M059J (cell line): ENCODE measurements at places on chromosomes 3 and 15. TPM values are rescaled to one million over a fixed set of nuclear protein-coding genes. Genes with fewer than 3 reads are reported as not detected.

The CHRM5 gene
- total RNA-seq = not detected in 2 replicates

The AQP9 gene
- total RNA-seq = not detected in 2 replicates

The TLR9 gene
- not detected in 2 replicates for total RNA-seq

The ATP13A5 gene
- total RNA-seq = not detected in 2 replicates

The NUDT16 gene
- total RNA-seq = 7.3 and 12.3 TPM in 2 replicates

The PAK6 gene
- total RNA-seq = 9.8 and 13.0 TPM in 2 replicates

The CCK gene
- total RNA-seq = not detected in 2 replicates

The BTD gene
- 24.2 and 34.6 TPM in 2 replicates for total RNA-seq

The RAD51 gene
- total RNA-seq = 7.7 and 10.5 TPM in 2 replicates

DNA sequence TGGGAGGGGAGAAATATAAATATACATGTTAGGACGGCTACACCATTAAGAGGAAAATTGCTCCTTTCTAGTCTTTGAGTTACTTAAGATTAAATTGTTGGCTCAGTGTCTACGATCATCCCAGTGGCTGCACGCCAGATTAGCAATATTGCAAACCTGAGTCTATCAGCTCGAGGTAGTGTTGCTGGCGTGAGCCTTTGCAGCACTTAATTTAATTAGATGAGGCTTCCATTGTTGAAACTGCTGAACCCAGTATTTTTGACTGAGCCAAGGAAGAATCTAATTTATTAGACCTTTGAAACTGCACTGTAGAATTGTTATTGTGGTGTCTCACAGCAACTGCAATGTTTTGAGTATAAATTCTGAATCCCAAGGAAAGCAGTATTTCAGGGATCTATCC is 782.4 kb upstream of the ROBO1 start:
- no peak for DNase-seq

GRCh38 chr15:77030048-77030927 is 35.4 kb downstream of the PSTPIP1 start:
- no peak for DNase-seq

GRCh38 chr15:40250304-40250656 is 11.4 kb downstream of the PAK6 start:
- DNase-seq = no peak

DNA sequence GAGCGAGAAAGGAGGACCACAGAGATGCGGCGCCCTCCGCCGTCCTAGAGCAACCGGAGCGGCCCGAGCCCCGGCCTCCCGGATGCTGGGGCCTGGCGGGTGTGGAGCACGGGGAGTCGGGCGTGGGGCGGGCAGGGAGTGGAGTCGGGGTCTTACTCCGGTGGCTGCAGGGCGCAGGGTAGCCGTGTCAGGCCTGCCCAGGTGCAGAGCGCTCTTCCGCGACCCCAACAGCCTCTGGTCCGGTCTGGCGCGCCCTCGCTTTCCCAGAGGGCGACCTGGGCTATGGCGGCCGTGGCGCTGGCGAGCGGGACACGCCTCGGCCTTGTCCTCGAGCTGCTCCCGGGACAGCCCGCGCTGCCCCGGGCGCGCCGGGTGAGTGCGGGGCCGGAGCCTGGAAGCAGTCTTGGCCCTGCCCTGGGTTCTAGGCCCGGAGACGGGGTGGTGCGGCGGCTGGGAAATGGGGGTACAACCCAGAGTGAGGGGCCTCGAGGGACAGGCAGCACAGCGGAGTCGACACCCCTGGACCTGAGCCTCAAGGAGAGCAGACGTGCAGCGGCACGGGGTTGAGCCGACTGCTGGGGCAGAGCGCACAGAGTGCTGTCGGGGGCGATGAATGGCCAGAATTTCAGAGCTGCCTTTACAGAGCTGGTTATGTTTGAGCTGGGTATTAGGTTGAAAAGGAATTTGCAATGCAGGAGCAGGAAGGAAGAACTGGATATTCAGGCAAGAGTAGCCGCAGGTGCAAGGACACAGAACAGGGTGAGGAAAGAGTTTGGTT is at the start of gene ZNF662:
ZNF662 (plus strand) TSS at position 73 of the 778 bp plus-strand sequence. CDS start 1,973 bp downstream, outside the sequence.
- peak; percentile 8 for DNase-seq

- no peak for DNase-seq
Observed at GRCh38 chr3:3707858-3708768, 91.1 kb upstream of the LRRN1 start.

GRCh38 chr3:33377931-33378330 is 62.3 kb downstream of the UBP1 start:
- peak; percentile 79 for DNase-seq

GRCh38 chr15:77706482-77707244 is 74.0 kb upstream of the LINGO1 start:
- no peak for DNase-seq

- DNase-seq = peak; percentile 97
Observed at GRCh38 chr15:41930221-41930866, 36.5 kb upstream of the SPTBN5 start.

GRCh38 chr3:127417709-127418559 is 130.1 kb upstream of the PRR20G start:
- no peak for DNase-seq

- DNase-seq = no peak
Observed at GRCh38 chr3:132033471-132033870, 1.3 kb downstream of the CPNE4 start.

GRCh38 chr15:66657185-66658020 is 44.6 kb upstream of the SMAD6 start:
- DNase-seq = no peak

DNA sequence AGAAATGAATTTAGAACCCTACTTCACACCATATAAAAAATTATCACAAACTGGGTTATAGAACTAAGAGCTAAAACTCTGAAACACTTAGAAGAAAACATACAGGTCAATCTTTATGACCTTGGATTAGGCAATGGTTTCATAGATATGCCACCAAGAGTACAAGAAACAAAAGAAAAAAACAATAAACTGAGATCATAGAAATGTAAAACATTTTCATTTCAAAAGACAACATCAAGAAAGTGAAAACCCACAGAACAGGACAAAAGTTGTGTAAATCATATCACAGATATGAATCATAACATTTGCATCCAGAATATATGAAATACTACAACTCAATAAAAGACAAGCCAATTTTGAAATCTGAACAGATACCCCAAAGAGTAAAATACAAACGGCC is 72.4 kb downstream of the TBL1XR1 start:
- DNase-seq = no peak

- peak; percentile 61 for DNase-seq
Observed at GRCh38 chr3:112379020-112379690, 46.2 kb downstream of the CD200 start.

- no peak for DNase-seq
Observed at GRCh38 chr3:110077093-110077492, 739.7 kb upstream of the DPPA4 start.

DNA sequence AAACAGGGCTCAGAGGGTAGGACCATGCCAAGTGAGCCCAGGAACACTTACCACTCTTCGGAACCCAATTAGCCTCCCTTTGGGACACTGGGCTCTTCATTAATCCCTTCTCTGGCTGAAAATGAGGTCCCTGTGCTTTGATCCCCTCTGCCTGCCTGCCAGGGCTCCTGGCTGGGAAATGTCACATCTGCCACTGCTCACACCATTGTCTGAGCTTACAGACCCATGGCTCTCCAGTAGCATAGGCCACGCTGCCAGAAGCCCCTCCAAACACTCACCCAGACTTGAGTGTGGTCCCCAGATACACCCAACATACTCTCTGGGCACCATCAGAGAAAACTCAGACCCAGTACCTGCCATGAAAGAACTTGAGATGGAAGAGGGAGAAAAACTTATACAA is 287.3 kb downstream of the XXYLT1 start:
- DNase-seq = no peak

DNA sequence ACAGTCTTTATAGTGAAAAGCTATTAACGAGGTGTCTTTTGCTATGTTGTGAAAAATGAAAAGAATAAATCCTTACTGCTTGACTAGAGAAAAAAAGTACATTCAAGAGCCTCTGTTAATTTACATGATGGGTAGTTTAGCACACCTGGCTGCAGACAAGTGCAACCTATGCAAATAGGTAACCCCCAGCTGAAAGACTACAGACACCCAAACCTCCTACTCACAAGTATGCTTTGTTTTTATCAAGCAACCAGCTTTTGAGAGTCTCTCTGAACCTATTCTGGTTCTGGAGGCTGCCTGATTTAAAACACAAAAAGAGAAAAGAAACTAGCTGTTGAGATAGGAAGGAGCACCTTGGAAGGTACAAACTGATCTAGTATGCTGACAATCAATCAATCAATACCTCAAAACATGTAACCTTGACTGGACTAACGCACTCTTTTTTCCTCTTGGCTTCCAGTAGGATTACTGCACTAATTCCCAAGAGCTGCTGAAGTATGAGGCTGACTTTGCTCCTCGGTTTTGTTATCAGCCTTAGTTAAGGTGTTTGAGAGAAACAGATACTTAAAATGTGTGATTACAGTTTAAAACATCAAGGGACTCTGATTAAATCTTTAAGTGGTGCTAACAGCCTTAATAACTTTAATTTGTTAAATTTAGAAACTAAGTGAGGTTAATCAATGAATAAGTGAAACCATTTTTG is 63.6 kb downstream of the OSBPL10 start:
- DNase-seq = no peak

DNA sequence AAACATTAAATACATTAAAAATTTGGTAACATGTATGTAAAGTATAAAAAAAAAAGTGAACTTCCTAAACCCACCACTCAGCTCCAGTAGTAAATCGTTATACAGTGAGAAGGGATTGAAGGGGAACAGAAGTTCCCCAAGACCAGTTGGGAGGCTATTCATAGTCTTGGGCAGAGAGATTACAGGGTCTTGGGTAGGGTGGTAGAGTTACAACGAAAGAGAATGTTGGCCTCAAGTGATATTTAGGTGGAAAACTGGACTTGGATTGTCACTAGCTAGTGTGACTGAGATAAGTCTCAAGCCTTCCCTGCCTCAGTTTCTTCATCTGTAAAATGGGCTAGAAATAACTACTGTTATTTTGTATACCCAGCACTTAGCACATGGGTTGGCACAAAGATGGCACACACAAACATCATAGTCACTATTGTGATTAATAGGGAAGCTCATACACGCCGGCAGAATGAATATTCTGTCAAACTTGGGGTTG is 431 bp upstream of the YEATS2 start:
- DNase-seq = no peak

- peak; percentile 15 for DNase-seq
Observed at GRCh38 chr3:166274351-166275023, 437.3 kb upstream of the BCHE start.

DNA sequence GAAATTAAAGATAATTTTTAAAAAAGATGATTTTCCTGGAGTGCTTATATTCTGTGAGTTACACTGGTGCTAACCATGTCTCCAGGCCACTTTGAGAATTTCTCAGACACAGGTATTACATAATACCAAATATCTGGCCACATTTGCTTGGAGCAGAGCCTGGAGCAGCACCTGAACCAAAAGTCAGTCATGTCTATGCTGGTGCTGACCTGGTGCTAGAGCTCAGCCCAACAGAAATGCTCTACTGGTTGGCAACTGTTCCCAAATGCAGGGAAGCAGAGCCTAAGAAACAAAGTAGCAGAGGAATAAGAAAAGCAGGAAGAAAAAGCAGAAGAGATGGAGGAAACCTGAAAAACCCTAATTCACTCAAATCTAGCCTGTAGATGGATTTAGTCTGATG is 135.7 kb upstream of the SLC7A14 start:
- DNase-seq = peak; percentile 74

DNA sequence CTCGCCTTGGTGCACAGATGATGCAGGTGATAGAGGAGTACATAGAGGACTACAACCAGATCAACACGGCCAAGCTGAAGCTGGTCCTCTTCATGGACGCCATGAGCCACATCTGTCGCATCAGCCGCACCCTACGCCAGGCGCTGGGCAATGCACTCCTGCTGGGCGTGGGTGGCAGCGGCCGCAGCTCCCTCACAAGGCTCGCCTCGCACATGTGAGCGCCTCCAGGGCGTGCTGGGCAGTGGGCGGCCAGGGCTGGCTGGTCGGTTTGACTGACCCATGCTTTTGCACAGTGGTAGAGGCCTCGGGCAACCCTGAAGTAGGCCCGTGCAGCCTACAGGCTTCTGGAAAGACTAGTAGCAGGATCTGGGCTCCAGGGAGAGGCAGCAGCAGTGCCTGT is 63.3 kb downstream of the SEMA3G start:
- no peak for DNase-seq

DNA sequence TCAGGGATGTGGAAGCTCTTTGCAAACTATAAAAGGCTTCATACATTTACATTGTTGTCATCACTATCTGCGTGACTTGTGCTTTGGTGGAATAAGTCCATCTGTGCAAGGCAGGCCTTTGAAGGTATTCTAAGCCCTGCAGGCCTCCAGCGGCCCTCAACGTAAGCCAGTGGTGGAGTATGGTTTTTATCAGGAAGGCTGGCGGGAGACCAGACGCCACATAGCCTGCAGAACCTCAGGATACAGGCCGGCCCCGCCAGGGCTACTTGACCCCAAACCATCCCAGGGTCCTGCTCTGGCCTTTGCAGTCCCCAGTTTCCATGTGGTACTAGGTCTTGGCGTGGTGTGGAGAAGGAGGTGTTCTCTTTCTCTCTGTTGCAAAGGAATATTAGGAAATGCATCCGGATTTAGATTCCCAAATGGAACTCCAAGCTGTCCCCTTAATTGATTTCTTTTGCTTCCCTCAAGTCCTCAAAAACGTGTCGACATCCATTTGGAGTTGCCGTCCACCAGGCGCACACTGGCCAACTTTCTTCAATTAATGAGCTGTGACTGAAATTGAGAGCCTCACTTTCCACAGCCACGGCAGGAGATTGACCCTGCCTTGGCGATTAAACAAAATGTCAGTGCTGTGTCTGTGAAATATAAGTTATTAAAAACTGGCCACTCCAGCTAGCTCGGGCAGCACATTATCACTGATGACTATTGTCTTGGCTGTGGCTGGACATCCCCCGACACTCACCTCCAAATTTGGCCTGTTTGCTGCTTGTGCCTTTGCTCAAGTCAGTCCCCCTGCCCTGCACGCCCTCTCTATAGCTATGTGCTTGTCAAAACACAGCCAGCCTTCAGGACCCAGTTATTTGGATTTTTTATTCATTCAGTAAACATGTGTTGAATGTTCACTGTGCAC is 239.8 kb upstream of the TLE3 start:
- DNase-seq = no peak

DNA sequence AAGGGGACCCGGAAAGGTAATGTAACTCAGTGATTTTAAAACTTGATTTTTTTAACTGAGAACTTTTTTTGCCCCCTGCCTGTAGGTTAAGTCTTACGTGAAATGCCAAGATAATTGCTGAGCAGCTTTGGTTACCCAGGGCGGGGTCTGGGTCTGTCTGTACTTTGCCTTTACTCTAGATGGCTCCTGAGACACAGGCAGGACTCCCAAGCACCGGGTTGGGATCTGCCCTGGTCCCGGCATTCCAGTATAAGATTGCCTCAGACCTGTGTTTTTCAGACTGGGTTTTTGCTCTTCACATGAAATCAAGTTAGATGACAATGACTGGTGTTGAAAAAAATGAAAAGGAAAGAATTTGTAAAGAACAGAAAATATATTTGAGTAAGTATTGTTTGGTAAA is 40.3 kb downstream of the WDR76 start:
- no peak for DNase-seq

GRCh38 chr3:41250825-41251224 is 51.5 kb downstream of the CTNNB1 start:
- no peak for DNase-seq

- DNase-seq = no peak
Observed at GRCh38 chr3:172009803-172010202, 29.6 kb upstream of the FNDC3B start.
